CD4-positive, alpha-beta memory T cell (primary cell): ENCODE measurements at places on chromosomes 7 and 10. TPM values are rescaled to one million over a fixed set of nuclear protein-coding genes. Genes with fewer than 3 reads are reported as not detected.

GRCh38 chr7:80482950-80483349 lies 28.9 kb downstream of the GNAT3 start:
- no peak for DNase-seq

DNA sequence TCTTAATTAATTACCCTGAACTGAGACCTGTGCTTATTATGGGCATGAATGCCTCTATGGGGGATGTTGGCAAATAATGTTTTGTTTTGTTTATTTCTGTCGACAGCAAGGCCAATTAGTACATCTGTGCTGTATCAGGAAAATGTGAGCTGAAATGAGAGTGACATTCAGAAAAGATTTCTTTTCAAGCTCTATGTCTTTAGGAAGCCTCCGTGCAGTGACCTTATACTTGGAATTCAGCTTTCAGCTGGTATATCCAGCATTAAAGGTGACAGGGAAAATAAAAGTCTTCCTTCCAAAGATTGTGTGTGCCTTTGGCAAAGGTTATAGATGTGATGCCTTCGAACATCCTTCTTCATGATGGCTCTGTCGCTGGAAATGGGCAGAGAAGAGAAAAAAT lies 1061.1 kb downstream of the SORCS3 start:
- DNase-seq = no peak

GRCh38 chr10:31118556-31118955 lies 86.9 kb upstream of the ZNF438 start:
- no peak for DNase-seq

GRCh38 chr10:30151581-30152389 lies 92.4 kb upstream of the JCAD start:
- DNase-seq = no peak

GRCh38 chr10:35265435-35265834 lies 70.9 kb upstream of the CCNY start:
- DNase-seq = no peak

DNA sequence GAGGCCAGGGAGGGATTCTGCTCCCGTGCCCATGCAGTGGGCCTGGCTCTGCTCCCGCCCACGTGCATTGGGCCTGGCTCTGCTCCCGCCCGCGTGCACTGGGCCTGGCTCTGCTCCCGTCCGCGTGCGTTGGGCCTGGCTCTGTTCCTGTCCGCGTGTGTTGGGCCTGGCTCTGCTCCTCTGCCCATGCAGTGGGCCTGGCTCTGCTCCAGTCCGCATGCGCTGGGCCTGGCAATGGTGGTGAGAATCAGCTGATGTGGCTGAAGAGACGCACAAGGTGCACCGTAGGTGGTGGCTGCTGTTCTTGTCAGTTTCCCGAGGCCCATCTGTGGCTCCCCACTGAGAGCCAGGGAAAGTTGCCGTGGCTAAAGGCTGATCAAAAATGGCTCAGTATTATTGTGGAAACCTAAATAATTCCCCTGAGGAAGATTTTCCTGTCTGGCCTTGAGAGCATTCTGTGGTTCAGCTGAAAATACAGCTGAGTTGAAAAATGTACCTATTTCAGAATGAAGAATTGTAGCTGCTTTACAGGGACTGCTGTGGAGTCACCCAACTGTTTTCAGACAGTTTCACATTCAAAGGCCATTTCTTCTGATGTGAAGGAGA lies 572.4 kb downstream of the GLRX3 start:
- DNase-seq = no peak

GRCh38 chr7:90271753-90272152 lies 26.8 kb downstream of the CFAP69 start:
- no peak for DNase-seq

DNA sequence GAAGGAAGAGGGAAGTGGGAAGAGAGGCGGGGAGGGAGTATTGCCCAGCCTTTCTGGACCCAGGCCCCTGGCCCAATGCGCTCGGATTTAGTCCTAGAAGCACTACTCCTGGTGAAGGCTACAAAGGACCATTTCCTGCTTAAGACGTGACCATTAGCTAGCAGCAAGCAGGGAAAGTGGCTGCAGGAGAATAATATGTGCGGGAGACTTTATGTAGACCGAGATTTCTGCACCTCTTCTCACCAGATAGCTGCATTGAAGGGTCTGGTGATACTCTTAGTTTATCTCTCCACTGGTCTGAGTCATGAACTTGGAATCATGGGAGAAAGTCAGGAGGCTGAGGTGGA lies 3.1 kb downstream of the VAX1 start:
- DNase-seq = no peak

KIF11 gene
- 0.92 TPM for polyA plus RNA-seq

RAPGEF5 gene
- polyA plus RNA-seq = not detected

DNA sequence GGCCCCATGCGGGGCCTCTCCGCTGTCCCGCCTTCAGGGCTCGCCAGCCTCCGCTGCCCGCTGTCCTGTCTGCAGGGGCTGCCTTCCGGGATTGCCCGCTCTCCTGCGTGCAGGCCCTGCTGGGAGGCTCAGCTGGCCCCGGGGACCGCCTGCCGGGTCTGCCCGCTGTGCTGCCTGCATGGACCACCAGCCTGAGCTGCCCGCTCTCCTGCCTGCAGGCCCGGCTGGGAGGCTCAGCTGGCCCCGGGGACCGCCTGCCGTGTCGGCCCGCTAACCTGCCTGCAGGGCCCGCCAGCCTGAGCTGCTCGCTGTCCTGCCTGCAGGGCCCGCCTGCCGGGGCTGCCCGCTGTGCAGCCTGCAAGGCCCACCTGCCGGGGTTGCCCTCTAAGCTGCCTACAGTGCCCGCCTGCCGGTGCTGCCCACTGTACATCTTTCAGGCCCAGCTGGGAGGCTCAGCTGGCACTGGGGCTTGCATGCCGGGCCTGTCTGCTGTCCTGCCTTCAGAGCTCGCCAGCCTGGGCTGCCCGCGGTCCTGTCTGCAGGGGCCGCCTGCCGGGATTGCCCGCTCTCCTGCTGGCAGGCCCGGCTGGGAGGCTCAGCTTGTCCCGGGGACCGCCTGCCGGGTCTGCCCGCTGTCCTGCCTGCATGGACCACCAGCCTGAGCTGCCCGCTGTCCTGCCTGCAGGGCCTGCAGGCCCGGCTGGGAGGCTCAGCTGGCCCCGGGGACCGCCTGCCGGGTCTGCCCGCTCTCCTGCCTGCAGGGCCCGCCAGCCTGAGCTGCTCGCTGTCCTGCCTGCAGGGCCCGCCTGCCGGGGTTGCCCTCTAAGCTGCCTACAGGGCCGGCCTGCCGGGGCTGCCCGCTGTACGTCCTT lies 165.1 kb downstream of the GLRX3 start:
- DNase-seq = peak; percentile 75

PGAM2 gene
- polyA plus RNA-seq = not detected

GRCh38 chr7:132878204-132878919 lies 203.5 kb downstream of the CHCHD3 start:
- DNase-seq = no peak

DNA sequence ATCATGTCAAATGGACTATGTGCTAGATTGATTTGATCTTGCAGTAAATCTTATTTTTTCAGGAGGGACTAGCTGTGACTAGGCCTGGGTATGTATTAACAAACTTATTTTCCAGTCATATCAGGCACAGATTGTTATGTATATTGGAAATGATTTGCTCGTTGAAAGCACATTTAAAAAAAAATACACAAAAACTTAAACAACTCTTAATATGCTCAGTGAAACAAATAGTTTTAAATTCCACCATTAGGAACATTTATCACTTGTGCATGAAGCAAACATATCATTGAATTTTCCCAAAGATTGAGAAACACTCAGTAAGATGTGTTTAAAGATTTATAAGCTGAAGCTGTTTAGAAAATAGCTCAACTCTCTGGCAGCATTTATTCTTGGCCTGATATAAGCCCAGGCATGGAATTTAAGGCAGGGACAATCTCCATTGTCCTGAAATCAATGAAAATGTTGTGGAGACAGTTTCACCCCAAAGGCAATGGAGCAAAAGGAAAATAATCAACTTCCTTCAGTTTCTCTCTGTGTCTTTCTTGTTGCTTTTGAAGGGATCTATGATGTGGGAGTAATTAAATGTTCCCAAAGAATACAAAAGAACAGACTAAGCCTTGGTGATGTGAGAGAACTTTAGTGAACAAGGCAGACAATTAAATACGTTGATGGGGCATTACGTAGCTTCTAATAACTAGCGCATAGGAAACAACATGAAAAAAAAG lies 250.3 kb downstream of the GPR37 start:
- no peak for DNase-seq

DNA sequence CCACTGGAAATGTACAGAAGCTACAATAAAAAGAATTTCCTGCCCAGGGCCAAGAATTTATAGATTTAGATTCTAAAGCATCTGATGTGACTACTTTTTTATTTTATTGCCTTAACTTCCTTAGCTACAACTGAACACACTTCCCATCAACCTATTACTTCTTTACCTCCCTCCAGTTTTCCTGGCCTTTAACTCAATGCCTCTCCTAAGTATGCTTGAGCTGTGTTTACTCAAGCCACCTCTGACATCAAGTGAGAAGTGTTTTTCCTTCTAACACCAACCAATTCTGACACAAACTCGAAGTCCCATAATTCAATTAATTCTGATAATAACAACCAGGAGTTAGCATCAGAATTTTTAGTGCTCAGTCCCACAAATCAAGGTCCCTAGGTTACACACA lies 170.0 kb downstream of the IMMP2L start:
- DNase-seq = no peak

ACHE gene
- not detected for polyA plus RNA-seq

CHRM2 gene
- polyA plus RNA-seq = not detected

DNA sequence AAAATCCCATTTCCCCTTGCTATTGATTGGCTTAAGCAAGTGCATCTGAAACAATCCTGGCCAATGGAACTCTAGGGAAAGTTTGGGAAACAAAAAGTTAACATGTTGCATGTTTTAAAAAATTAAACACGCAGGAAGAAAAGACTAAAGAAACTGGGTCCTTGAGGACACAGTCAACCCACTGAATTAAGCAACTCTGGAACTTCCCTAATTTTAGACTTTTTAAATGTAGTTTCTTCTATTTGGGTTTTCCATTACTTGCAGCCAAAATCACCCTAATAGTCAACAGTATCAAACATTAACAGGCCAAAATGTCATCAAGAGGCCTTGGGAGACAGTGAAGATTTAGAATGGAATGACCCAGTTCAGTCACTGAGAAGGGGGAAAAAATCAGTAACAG lies 40.6 kb downstream of the OSBPL3 start:
- DNase-seq = no peak

AMPH gene
- polyA plus RNA-seq = 0.09 TPM

DNA sequence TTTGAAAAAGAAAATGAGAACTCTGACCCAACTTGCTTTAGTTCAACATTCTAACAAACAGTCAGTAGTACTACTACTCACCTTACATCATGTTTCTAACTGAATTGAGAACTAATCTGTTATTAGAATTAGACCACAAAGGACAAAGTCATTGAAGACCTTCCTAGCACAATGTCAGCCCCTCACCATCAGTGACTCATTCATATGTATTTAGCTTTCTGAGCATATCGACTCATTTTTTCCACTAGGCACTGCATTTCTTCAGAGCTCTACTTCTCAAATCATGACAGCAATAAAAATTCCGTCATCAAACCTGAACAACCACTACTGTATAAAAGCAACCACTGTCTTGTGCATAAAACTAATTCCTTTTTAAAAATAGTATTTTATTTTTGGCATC lies 4.4 kb upstream of the LRRN3 start:
- no peak for DNase-seq

- no peak for DNase-seq
These were observed 87.5 kb downstream of the COBL start for GRCh38 chr7:51229106-51229537.

DNA sequence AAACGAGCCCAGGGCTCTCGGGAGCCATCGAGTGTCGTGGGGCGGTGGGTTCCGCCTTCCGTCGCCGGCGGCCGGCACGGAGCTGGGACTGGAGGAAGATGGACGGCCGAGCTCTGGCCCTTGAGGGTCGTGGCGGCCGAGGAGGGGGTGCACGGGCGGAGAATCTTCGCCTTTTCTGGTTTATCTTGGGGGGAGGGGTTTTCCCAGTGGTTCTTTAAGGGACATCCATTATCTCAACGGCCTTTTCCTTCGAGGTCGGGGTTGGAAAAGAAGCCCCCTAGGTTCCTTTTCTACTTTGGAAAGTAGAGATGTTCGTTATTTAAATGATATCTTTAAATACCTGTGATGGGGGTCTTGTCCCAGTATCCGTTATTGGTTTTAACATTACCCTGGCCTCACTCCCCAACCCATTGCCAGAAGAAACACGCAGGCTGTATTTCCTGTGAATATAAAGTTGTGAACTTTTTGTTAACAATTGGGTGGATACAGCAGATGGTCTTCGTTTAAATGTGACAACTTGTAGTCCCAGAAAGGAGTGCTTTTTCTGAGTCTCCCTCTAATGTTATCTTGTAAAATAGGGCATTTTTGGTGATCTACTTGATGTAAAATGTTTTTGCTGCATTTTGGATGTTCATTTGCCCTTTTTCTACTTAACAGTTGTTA lies 765 bp downstream of the CCAR1 start:
- DNase-seq = peak; percentile 25

LDB3 gene
- not detected for polyA plus RNA-seq

FRMD4A gene
- not detected for polyA plus RNA-seq

DNA sequence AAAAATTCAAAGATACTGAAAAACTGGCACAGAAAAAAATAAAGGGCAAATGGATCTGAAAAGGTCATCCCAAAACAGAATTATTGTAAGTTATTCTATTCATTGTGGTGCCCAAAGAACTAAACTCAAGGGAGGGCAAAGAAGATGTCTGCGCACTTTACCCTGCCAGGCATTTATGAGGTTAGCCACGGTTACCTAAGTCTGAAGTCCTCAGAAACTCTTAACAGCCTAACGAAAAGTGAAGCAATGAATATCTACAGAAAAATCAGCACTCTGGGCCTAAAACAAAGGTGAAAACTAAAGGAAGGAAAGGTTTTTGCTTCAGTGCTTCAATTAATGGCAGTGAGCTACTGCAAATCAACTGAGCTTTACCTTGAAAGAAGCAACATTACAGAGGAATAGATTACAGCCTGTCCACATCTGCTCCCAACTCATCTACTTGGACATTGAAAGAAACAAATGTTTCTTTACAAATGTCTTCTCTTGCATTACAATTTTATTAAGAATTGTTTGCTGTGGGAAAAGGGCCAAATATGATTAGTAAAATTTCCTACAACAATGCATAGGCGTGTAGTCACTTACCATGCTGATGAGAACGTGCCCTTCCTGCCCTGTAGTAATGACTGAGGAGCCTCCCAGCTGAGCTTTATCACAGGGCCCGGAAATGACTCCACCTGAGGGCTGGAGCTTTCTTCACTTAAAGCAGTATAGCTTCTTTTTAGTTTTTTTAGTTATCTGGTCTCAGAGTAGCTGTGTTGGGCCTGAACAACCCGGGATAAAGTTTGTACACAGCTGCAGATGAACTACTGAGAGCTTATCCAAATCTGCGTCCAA lies at the start of gene TUBAL3:
Gene TUBAL3, minus strand, starts transcription at position 621 of the 834 bp plus-strand sequence. Its CDS starts 36 bp downstream, at position 585.
- no peak for DNase-seq

DRGX gene
- polyA plus RNA-seq = not detected

CTAGE4 gene
- polyA plus RNA-seq = 0.08 TPM
